ENCODE measurements at places on chromosomes 4 and X.

- no peak for DNase-seq
These were observed 222.3 kb upstream of the HDX start for GRCh38 chrX:84724576-84724975.

- no peak for DNase-seq
These were observed 73.1 kb downstream of the MAPK10 start for GRCh38 chr4:86286726-86287125.

GRCh38 chrX:139971394-139971749 lies 6.1 kb upstream of the CXorf66 start:
- no peak for DNase-seq

GRCh38 chr4:88134536-88135355 lies 23.7 kb downstream of the ABCG2 start:
- no peak for DNase-seq

- DNase-seq: no peak
These were observed 1.1 kb downstream of the UBE2D3 start for GRCh38 chr4:102826105-102826889.

DNA sequence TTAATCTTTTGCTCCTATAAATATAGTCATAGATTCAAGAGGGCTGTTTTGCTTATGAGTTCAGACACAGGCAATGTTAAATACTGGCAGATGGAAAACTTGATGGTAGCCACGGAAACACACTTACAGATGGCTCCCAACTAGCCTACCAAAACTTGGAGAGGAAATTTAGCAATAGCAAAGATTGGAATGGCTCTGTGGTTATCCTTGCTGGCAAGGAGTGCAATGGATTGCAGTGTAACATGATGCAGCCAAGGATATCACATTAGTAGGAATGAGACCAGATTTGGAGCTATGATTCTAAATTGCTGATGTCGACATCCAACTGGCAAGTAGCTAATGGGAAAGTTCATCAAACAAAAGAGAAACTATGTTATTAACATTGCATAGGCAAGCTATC lies 791.0 kb upstream of the DIAPH2 start:
- DNase-seq: no peak

DNA sequence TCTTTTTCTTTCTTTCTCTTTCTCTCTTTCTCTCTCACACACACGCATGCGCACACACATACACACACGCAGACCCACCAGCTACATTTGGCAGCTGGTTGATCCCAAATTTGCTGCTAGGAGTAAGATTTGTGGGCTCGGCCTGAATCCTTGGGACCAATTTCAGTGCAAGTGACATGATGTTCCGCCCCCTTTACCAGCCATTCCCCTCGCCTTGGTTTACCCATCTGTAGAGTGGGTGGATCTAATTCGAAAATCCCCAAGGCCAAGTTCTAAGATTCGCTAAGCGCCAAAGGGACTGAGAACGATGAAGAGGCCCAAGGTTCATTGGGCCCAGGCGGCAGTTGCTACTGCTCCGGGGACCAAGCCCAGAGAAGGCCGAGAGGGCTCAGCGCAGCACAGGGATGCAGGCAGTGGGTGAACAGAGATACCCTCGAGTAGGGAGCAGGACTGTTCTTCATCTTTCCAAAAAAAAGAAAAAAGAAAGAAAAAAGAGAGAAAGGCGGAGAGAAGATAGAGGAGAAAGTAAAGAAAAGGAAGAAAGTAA lies 5.8 kb downstream of the NKX3-2 start:
- no peak for DNase-seq

GRCh38 chr4:163344147-163345125 lies 744 bp downstream of the NPY5R start:
- DNase-seq: no peak

- no peak for DNase-seq
These were observed 738.6 kb upstream of the GRIA3 start for GRCh38 chrX:122445466-122445865.

DNA sequence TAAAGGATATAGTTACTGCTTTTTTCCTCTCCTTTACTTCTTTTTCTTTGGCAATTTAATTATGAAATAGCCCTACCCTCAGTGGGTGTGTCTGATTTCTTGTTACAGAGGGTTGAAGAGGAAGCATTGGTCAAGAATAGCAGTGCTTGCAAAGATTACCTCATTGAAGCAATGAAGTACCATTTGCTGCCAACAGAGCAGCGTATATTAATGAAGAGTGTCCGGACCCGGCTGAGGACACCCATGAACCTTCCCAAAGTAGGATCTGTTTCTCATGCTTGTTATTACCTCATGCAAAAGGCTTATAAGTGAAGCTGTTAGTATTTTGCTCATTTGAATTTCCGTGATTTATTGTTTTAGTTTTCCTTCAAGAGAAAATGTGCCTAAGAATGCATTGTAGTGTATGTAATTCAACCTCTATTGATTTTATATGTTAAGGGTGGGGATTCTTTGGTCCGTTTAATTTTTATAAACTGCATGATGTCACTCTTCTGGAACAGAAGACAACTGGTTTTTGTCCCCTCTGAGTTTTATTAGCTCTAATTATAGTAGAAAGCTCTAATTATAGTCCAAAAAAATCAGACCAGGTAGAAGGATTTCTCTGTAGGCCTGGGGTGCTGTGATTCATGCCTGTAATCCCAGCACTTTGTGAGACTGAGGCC lies 27.9 kb upstream of the MSMO1 start:
- no peak for DNase-seq

DNA sequence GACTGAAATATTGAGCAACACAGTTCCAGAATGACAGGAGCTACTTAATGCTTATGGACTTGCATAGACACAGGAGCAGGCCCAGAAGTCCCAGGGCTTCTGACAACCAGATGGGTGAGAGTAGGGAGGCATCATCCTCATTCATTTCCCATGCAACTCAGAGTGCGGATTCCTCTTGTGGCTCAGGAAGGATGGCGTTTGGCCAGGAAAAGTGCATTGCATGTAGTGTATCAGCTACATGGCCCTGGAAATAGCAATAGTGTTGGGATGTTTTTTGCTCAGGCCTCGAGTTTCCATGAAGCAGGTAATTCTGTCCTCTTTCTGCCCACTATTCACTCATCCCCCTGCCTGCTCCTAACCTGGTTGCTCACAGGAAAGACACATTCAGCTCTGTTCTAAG lies 136.6 kb downstream of the PDGFRA start:
- no peak for DNase-seq

DNA sequence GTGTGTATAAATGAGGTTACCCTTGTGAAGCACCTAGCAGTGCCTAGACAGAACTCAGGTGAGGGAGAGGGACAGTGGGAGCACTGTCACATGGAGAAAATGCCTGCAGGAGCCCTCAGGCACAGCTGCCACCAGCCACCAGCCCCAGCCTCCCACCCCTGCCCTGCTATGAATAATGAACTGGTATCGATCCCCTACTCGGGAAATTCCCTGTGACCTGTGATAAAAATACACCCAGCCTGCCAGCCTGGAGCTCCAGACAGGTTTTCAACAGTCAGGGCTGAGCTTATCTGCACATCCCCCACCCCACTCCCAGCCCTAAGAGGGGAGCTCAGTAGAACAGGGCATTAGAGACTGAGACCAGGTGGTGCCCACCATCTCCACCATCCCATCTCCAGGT lies 159.6 kb upstream of the PJA1 start:
- DNase-seq: no peak

DNA sequence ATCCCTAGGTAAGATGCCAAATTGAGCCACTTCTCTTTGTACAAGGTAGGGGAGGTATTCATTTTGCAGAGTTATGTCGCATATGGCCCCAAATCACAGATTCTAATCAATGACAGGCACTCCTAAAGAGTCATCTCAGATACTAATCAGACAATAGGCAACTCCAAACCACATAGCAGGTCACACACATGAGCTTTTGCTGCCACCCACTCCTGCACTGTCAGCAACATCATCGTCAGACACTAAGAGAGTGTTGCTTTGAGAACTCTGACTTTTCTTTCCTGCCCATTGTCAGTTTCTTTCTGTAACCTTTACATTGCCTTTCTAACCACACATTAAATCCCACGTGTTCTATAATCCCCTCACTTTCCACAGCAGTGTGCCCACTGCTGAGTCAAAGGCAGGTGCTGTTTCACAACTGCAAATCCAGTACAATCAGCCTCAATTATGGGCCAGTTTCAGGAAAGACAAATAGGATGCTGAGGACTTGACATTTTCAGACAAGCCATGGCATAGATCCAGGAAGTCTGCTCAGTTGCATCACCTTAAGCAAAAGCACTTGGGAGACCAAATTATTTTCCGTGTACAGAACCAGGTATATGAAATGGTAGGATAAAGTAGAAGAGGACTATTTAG lies 23.5 kb downstream of the TMEM31 start:
- DNase-seq: no peak

- DNase-seq: peak; percentile 83
These were observed 1137.5 kb upstream of the INTU start for GRCh38 chr4:126495163-126495752.

DNA sequence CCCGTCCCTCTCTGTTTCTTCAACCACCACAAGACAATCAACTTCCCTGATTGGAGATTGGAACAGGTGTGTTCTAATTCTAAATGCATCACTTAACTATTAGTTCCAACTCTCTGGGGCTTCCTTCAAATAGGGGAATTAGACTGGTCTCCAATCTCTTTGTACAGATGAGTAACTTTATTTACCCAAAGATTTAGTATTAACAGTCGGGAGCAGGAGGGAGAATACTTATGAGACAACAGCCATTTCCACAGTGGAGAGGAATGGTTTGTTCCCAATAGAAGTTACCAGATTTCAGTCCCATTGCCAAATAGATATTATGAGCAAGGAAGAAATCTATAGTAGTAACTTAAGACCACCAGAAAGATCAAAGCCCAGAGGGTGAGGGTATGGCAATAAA lies 46.2 kb downstream of the CASK start:
- no peak for DNase-seq

DNA sequence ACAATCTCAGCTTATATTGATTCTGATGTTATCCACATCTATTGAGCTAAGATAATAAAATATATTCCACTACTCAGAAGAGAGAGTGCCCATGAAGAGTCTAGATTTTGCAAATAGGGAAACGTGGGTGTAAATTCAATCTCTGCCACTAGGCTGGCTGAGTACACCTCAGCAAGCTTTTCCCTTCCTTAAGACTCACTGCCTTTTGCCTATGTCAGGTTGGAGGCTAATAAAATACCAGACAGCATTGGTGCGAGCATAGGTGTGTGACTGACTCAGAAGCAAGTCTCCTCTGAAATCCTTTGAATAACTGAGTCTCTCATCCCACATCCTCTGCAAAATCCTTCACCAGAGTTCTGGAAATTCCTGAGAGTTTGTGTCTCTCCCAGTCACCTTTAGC lies 405.4 kb upstream of the CPEB2 start:
- no peak for DNase-seq

- DNase-seq: no peak
These were observed 247.8 kb upstream of the FAM47A start for GRCh38 chrX:34379891-34380290.

DNA sequence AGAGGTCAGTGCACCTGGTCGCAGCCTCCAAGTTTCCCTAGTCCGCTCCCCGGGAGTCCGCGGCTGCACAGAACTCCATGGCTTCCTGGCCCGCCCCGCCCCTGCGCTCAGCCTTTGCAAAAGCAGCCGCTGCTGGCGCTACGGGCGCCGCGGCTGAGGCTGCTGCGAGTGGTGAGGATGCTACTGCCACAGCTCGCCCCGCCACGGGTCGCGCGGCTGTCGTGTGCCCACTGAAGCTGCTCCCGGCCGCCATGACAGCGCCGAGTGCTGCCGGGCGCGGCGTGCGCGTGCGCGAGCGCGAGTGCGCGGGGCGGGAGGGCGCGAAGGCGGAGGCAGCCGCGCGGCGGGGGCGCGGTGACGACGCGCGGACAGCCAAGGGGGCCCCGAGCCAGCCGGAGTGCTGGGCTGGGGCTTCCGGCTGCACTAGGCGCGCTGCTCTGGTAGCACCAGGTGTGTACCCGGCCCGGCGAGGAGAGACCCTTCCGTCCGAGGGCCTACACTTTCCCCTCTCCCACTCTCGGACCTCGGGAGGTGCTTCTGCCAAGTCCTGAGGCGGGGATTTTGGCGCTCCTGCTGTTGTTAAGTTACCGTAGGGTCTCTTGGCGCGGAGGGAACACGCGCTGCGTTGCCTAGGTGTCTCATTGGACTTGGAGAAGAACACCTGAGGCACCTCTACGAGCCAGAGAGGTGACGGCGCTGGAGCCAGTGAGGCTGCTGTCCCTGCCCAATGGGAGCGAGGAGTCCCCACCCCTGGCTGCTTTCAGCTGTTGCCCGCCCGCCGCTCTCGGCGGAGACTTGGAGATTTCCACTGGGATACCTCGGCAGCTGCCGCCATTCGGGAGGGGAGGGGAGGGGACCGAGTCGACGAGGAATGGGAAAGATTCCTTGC lies 619 bp upstream of the LRBA start:
- DNase-seq: peak; percentile 85

- no peak for DNase-seq
These were observed 40.7 kb downstream of the LARP7 start for GRCh38 chr4:112677519-112678091.

- no peak for DNase-seq
These were observed 601 bp upstream of the TCEANC start for GRCh38 chrX:13652287-13652793.

DNA sequence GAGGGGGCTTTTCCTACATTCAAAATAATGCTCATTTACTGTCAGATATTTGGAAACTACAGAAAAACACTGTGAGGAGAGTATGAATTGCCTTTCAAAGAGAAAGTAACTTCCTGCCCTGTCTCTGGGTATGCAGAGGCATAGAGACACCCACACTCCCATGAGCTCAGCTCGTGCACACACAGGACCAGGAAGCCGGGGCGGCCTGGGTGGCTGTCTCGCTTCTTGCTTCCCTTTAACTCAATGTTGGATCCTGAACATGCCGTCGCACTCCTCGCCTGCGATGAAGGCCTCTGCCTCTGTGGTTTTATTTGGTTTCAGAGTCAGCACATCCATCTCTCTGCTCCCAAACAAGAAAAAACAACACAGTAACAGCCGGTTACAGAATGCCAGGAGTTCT lies 40.1 kb upstream of the GPR78 start:
- DNase-seq: no peak

DNA sequence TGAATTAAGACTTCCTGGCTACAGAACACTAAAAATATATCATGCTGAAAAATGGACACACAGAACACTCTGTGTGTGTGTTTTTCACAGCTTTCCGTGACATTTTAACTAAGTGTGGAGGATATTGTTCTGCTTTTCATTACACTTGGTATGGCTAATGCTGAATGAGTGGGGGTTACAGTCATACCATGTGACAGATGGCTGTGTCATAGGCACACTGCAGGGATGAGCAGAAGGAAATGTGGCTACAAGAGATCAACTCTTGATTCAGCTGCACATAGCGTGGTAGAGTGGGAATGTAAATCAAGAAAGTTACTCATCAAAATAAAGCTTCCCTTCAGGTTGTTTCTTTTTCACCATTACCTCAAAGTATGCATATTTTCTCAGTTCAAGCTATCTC lies 669.8 kb downstream of the IQCM start:
- DNase-seq: no peak

GRCh38 chrX:132594129-132594528 lies 105.3 kb upstream of the MBNL3 start:
- DNase-seq: no peak

DNA sequence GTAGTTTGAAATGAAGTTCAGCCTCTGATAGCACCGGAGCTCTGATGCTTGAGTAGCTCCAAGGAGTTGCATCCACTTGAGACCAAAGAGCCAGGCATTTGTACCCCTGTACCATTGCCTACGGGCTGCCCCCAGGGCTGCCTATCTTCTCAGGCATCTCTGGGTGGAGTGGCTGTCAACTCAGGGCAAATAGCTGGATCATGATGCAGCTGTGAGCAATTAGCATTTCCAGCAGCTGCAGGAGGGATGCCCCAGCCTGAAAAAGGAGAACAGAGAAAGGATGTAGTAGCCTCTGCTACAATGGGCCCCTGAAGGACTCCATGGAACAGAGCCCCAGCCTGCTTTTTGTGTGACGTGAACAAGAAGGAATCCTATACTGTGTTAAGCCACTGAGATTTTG lies 492.6 kb downstream of the BCOR start:
- no peak for DNase-seq
